ENCODE measurements at places on chromosomes 12 and 14.
A peak's percentile ranks its signal among the peaks of the same experiment; 100 is the strongest.

DNA sequence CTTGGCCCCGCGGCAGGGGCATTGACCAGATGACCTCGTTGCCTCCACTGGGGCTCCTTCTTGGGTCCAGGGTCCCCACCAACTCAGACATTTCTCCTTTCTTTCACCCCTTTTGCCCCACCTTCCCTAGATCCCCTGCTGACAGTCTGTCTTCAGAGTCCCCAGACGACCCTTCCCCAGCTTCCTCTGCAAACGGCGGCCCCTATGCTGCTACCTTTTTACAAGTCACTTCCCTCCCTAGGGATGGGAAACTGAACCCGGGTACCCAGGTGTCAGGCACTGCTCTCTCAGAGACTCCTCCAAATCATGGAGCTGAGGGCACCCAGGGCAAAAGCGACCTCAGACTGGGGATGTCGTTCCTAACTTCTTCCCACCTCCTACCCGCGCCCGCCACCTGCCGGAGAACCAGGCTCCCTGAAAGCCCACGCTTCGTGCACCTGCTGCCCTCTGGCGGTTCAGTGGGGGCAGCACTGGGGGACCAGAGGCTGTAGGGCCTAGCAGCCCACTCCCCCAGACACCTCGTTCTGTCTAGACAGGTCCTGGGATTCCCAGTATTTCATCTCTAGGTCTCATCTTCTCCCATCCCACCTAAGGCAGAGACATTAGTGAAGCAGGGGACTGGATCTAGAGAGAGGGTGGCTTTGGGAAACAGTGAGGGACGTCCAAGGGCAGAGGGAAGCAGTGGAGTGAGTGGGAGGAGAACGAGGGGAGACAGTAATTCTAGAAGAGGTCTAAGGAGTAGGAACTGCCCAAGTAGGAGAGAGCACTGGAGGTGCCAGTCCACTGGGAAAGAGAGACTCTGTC is 4.9 kb downstream of the ZNF385A start:
- DNase-seq, result peak; percentile 52

- no peak for DNase-seq
These were observed 9.6 kb downstream of the KRT7 start for GRCh38 chr12:52242442-52243258.

GRCh38 chr14:70011098-70011497 is 131.9 kb downstream of the SMOC1 start:
- no peak for DNase-seq

DNA sequence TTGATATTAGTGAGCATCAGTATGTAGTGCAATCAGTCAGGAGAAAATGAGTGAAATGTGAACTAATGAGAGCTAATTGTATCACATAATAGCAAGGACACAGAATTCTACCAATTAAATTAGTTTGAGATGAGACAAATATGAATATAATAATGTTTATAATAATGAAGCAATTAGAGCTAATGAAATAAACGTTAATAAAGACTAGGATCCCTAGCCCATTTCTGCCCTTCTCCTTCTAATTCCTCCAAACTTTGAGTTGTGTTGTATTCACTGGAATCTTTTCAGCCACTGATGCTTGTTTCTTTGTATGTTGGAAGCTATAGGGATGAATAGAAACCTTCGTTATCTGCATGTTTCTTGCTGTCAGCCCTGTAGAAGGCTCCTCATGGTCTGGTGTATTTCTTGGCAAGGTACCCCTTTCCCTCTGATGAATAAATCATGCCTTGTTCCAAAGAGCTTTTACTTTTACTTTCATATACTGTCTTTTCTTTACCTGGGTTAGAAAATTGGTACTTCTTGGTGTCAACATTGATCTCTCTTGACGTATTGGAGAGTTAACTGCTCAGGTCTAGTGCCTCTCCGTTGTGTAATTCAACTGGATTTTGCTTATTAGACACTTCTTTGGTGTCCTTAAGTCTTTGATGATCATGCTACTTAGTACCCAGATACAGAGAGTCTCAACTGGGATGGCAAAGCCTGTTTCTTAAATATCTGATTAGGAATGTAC is 154.8 kb downstream of the PTCSC3 start:
- DNase-seq, result no peak

GRCh38 chr12:96228566-96229248 is 34.5 kb downstream of the ELK3 start:
- DNase-seq, result no peak

DNA sequence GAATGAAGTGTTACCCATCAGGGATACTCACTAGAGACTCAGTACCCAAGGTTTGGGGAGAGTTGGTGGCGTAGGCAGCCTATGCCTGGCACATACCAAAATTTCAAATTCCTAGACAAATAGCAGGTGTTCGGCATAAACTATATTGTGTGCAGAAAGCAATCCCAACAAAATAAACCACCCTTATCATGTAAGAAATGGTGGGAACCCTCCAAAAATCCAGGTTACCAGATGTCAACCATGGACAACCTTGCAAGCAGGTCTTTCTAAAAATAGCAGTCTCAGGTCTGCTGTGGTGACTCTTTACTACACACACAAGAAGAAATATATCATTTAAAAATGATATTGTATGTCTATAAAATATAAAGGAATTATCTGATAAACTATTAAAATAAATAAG is 17.7 kb upstream of the PTGER2 start:
- DNase-seq, result no peak

DNA sequence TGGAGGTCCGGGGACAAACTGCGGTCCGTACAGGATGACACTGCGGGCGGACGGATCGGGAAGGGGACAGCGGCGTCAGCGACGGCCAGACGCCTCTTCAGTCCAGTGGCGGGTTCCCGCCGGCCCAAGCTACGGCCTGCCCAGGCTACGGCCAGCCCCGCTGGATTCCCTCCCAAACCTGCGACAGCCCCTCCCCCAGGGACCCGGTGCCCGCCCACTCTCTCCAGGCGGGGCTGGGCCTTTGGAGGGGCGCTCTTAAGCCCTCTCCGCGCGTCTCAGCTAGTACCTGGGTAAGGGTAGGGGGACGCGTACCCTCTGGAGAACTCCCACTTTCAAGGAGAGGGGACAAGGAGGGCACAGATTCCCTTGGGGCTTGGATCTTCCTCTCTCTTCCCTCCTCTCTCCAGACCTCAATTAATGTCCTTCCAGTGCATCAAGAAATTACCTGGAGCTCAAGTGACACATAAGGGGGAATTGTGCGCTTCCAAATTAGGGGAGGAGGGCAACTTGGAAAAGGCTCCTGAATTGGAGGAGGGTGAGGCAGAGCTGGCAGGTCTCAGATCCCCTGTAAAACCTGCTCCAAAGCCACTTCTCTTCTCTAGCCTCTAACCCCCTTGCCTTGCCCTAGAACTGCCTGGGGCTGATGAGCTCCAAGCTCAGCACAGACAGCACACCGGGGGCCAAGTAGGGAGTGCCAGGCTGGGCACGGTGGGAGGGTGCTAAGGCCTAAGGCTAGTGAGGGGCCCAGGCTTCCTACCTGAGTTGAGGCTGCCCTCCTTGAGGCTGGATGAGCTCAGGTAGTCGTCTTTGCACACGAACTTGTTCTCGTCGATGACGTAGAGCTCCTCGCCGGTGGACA is 3.1 kb downstream of the LHX5 start:
- no peak for DNase-seq

DNA sequence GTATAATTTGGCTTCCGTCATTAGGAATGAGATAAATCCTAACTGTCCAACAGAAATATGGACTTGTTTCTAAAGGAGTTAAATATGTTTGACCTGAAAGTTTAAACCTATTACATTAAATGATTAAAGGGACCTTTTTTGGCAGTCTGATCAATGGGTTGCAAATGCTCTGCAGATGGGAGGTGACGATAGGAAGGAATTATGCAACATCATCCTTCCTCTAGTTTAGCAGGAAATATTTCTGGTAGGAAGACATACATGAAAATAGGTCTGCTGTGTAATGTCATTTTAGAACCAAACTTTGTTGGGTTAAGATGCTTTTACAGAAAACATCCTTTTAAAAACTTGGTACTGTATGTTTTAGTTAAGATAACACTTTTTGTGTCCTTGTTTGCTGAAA is 2.6 kb downstream of the LRRC10 start:
- no peak for DNase-seq
